ENCODE measurements at places on chromosomes 16 and 17. TPM values are rescaled to one million over a fixed set of nuclear protein-coding genes. Genes with fewer than 3 reads are reported as not detected.

WFDC1 gene
- not detected for total RNA-seq

TAT gene
- total RNA-seq: not detected

VAC14 gene
- total RNA-seq: 22.3 TPM

TBC1D3I gene
- total RNA-seq: 0.14 TPM

ZP2 gene
- total RNA-seq: not detected

TBC1D3D gene
- total RNA-seq: not detected

GIT1 gene
- 53.9 TPM for total RNA-seq

SSH2 gene
- 25.5 TPM for total RNA-seq

HOXB8 gene
- total RNA-seq: not detected

- no peak for DNase-seq
Observed at GRCh38 chr17:55735731-55736405, 13.2 kb upstream of the TMEM100 start.

GRCh38 chr17:38922538-38923297 is 2.7 kb upstream of the LASP1NB start:
- DNase-seq: no peak

GRCh38 chr16:87410530-87410929 is 18.4 kb downstream of the MAP1LC3B start:
- no peak for DNase-seq

GRCh38 chr16:89413811-89414585 is 76.4 kb downstream of the ANKRD11 start:
- no peak for DNase-seq

- DNase-seq: no peak
Observed at GRCh38 chr16:12096828-12097522, 120.4 kb downstream of the SNX29 start.

GRCh38 chr16:66473654-66474519 is 46.8 kb downstream of the BEAN1 start:
- DNase-seq: no peak

DNA sequence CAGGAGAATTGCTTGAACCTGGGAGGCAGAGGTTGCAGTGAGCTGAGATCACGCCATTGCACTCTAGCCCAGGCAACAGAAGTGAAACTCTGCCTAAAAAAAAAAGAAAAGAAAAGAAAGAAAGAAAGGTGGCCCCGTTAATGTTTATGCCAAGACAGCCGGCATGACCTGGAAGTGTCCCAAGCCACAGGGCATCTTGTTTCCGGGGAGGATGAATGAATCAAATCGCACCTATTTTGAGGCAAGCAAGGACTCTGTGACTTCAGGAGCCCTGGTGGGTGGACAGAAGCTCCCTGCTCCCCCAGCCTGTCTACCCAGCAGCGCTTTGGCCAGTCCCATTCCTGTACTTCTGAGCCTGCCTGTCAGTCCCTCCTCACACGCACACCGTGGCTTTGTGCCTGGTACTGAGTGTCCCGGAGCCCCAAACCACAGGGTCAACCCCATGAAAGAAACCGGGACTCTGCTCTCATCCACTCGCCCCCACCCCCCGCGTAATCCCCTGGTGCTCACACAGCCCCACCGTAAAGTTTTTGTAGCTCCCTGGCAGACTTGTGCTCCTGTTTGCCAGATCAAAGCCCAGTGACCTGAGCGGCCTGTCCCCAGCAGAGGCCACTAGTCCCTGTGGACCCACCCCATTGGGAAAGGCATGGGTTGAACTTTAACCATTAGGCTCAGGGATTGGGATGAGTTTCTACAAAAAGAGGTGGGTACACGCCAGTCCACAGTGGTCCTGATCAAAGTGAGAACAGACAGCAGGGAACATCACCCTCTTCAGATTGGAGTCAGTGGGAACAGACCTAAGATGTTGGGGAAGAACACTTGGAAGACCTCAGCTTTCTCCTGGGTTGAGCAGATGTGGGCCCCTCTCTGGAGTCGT is 19.3 kb downstream of the CD2BP2 start:
- DNase-seq: no peak

DNA sequence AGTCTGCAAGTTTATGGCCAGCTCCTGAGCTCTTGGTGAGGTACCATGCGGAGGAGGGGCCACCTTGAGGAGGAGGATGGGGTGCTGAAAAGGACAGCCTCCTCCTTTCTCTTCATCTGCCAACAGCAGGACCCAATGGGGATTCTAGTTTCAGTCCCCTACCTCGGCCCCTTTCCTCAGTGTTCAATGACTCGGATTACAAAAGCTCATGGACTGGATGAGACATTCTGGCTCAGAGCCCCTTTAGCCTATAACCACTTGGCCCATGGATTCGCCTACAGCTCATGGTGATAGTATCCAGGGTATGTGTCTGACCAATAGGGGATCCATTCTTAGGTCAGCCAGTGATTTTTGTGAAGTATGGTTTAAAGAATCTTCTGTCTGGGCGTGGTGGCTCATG is 8.5 kb upstream of the PIK3R6 start:
- DNase-seq: no peak

DNA sequence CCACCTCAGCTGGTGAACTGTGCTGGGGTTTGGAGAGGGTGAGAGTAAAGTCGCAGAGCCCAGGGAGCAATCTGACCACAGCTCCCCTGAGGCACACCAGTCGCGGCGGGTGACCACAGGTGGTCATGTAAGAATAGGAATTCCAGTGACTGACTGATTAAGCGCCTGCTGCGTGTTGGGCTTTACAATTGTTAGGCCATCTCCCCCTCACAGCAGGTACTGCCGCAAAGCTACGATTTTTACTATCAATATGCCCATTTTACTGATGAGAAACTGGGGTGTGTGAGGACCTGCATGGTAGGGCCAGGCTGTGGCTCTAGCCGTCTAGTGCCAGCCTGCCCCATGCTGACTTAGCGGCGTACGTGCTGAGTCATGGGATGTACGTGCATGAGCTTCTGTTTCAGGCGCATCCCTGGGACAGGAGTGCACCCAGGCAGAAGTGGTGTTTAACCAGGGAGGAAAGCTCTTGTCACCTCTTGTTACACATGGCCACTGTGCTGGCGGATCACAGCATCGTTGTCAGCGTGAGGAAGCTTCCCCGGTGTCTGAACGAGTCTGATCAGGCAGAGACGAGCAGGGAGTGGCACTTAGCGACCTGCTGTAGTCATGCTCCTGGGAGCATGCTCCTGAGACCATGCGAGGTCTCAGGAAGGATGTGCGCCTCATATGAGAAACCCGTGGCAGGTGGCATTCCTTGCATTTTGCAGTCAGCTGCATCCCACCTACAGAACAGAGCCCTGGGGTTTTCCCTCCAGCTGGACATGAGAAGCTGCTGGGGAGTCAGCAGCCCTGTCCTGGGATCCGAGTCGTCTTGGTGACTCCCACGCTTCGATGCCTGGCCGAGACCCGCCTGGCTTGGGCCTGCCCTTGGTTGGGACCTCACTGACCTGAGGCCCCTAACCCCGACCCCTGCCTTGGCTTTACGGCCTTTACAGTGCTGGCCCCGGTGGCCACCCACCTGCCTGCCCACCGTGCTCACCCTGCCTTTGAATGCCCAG is 163.7 kb upstream of the CHMP6 start:
- DNase-seq: no peak

GRCh38 chr17:31919802-31920525 is 16.8 kb upstream of the SUZ12 start:
- DNase-seq: no peak

GRCh38 chr17:11318207-11318606 is 77.2 kb downstream of the SHISA6 start:
- DNase-seq: no peak

- DNase-seq: no peak
Observed at GRCh38 chr16:30691907-30692306, 7.1 kb upstream of the SRCAP start.

GRCh38 chr17:8159032-8159400 is 3.7 kb downstream of the VAMP2 start:
- no peak for DNase-seq

- DNase-seq: no peak
Observed at GRCh38 chr17:69943058-69943457, 132.0 kb upstream of the KCNJ16 start.

GRCh38 chr17:82277851-82278250 is 4.4 kb upstream of the CSNK1D start:
- DNase-seq: no peak

- no peak for DNase-seq
Observed at GRCh38 chr17:78780335-78780734, 1.7 kb downstream of the CYTH1 start.

- no peak for DNase-seq
Observed at GRCh38 chr16:31357324-31358109, 2.5 kb downstream of the ITGAX start.

- DNase-seq: no peak
Observed at GRCh38 chr17:30226878-30227277, 8.6 kb downstream of the SLC6A4 start.

DNA sequence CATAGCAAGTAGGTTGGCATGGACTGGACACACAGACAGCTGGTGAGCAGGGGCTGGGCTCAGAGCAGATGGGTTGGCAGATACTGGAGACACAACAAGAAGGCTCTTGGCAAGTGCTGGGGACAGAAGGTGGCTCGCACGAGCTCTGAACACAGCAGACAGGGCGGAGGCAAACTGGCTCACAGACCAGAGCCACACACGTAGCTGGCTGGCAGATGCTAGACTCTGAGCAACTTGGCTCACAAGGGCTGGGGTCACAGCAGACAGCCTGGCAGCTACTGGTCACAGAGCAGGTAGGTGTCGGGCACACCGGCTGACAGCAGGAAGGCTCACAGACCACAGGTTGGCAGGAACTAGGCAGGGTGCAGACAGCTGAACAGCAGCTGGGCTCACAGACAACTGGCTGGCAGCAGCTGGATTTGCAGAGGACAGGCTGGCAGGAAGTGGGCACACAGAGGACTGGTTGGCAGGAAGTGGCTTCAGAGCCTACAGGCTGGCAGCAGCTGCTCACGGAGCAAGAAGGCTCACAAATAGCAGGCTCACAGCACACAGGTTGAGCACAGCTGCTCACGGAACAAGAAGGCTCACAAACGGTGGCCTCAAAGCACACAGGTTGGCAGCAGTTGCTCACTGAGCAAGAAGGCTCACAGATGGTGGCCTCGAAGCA is 725 bp downstream of the KRTAP16-1 start:
- no peak for DNase-seq

DNA sequence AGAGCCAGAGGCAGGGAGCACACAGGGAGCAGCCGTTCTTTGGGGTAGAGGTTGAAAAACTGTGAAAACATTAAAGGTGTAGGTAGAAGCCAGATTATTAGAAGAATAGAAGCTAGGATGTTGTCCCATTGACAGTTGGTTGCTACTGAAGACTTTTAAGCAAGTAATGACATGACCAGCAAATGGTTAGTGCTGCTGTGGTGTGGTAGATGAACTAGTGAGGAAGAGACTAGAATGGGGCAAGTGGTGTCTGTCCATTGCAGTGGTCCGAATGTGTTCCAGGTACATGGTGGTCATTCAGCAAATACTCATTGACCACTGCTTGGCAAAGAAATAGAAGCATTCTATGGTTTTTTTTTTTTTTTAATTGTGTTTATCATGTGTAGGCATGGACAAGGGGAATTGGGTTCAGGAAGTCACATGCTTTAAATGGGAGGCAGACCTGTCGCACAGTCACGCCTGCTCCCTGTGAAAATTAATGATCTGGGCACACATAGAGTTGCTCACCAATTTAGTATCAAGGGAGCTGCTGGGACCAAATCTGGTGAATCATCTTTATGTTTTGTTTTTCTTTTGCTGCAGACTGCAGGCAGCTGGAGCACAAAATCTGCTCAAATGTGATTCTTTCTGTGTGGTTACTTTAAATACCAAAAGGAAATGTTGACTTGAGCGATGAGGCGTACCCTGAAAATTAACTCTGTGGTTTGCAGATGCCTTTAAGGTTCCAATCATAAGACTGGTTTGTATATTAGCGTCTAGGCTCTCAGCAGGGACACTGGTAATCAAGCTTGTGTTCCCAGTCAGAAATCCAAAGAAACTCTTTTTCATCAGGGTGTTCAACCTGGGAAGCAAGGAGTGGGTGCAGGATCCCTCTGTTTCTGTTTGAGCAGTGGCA is 30.7 kb downstream of the YPEL2 start:
- DNase-seq: no peak

DNA sequence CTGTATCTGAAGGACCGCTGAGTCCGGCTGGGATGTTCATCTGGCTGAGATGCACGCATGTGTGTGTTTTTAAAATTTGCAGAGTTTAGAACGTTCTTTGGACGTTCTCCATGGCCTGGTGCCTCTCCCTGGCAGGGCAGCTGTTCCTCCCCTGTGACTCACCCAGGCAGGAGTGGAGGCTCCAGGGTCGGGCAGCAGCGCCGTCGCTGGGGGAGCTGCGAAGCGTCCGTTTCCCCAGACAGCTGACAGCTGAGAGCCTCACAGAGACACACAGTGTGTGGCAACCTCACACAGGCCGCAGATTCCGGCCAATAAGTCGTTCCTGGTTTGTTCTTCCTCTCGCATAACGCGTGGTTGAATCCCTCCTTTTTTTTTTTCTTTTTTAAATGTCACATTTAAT is 80.6 kb downstream of the OR1D5 start:
- no peak for DNase-seq

- DNase-seq: no peak
Observed at GRCh38 chr16:82639666-82640336, 13.0 kb downstream of the CDH13 start.

Data from pulmonary artery endothelial cell (primary cell).